ENCODE measurements at places on chromosomes 12 and 14. TPM values are rescaled to one million over a fixed set of nuclear protein-coding genes. Genes with fewer than 3 reads are reported as not detected.

Gene MYF5
- polyA plus RNA-seq = not detected

Gene FOXN4
- polyA plus RNA-seq = not detected

DNA sequence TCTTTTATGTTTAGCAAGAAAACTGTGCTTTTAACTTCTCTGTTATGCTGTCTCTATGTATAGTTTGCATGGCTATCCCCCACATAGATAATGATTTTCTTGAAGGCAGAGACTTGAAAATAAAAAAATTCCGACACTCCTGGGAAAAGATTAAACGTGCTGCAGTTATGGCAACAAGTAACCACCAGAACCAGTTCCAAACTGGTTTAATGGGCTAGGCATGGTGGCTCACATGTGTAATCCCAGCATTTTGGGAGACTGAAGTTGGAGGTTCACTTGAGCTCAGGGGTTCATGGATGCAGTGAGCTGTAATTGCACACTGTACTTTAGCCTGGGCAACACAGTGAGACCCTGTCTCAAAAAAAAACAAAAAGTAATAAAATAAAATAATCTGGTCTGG is 15.1 kb upstream of the CAPRIN2 start:
- no peak for DNase-seq

DNA sequence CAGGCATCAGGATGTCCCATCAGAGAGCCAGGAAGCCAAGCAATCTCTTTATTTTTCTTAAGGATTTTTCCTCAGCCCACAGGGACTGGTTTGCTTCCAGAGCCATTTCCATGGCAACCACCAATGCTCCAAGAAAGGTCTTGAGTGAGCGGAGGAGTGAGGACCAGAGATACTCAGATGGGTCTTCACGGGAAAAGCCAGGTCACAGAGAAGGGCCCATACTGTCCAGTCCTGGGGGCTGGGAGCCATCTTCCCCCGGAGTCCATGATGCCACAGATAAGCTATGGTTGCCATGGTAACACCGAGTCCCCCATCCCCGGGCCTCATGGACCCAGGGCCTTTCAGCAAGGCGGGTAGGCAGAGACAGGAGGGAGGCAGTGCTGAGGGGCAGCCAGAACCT is 28.6 kb downstream of the CMKLR1 start:
- no peak for DNase-seq

GRCh38 chr12:90858252-90858651 is 96.7 kb downstream of the CCER1 start:
- DNase-seq = no peak

DNA sequence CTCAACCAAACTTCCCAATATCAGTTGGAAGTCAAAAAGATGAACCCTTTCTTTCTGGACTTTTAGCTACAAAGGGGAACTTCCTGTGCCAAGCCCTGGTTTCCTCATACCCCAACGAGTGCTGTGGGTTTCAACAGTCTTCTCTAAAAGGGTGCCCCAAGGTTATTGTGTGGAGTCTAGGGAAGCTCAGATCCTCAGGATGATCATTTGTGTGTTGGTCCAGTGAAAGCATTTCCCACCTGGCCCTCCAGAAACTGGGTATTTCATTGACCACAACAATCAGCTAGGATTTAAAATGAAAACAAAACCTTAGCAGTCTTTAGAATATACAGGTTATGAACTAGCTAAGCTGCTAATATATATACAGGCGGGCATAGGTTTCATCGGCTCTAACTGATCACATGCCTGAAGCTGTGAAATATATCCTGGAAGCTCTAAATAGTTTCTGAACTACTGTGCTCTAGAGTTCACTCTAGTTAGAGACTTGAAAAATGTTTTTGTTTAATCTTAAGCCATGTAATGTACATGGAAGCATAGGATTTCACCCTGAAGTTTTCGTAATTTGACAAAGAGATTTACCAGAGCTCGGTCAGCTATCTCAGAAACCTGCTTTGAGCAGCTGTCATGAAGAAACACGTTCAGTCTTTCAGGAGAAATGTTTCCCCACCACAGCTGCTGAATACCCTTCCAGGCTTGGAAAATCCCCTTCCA is 29.6 kb downstream of the P2RX4 start:
- no peak for DNase-seq

- DNase-seq = no peak
Measured at GRCh38 chr12:106647793-106648514, 65.2 kb downstream of the RFX4 start.

All from K562 (cell line).